ENCODE measurements at places on chromosomes 4 and X.

DNA sequence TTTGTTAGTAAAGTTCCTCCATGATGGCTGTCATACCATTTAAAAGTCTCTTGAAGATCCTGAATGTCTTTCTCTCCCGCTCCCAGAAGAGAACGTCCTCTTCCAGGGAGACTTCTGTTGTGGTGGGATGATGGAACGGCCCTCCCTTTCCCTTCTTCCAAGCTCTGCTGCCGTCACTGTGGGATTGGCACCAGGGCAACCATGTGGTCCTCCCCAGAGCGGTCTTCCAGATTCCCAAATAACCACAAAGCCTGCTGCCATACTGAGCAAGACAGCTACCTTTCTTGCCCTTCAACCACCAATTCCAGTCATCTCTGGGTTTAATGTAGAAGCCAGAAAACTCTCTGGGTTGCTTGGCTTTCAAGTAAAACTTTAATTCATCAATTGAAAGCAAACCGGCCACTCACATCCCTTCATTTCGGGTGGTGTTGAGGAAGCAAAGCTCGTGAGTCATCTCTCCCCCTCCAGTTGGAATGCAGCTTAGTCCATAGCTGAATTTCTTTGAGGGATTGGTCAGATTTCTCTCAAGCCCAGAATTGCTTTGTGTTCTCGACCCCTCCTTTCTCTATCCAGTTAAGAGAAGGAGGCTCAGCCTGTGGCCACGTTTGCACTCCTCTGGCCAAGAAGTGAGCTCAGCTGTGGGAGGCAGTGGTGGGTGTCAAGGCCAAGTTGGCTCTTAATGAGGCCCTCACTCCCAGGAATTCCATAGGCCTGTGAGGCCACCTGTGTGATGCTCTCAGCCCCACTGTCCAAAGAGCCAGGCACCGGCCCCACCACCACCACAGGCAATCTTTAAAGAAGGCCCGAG is 36.9 kb downstream of the FHDC1 start:
- no peak for DNase-seq

- no peak for DNase-seq
Observed at GRCh38 chr4:103091601-103092223, 7.9 kb downstream of the BDH2 start.

DNA sequence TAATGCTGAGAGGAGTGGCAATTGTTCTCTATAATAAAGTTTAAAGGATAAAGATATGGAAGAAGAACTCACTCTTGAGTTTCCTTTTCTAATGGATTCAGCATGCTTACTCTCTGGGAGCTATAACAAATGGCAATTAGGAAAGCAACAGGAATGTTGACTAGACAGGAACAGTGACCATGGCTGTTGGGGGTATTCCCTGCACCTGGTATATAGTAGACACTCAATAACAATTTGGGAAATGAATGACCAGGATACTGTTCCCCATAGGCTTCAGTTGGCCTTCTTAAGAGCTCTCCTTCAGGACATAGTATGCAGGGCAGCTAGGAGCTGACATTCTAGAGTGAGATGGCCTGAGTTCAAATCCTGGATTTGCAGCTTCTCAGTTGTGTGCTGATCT is 1.8 kb downstream of the LIMCH1 start:
- DNase-seq = no peak

DNA sequence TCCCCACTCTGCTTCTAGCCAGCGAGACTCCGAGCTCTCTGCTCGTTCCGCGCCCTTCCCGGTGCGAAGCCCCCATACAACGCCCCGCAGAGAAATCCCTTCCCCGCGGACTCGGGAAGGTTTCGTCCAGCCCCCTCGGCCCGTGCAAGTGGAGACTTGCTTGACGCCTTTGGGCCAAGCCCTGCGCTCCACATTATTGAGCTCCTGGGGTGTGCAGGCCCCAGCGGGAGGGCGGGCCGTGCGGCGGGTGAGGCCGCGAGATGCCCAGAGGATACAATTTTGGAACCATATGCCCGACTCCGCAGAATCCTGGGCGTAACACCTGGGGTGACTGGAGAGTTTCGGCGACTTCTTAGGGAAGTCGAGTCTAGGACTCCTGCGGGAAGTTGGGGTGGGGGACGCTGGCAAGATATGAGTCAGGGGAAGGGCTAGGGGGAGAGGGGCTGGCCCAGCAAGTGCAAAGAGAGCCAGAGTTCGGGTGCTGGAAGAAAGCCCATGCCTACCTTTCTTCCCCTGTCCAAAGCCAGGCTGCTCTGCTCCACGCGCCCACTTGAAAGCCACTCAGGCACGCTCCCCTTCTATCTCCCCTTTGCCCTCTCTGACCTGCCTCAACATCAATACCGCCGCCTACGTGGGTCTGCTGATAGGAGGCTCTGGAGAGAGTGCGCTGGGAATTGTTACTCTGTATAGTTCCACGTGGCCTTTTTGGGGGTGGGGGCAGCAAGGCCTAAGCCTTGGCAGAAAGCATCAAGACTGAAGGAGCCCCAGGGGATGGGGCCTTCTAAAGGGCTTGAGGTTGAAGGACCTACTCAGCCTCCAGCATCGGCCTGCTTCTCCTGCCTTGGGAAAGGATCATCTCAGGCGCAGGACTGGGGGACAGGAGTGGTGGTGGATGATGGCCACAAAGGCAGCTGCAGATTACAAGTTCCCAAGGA is 1.2 kb upstream of the ELF4 start:
- DNase-seq = no peak

- DNase-seq = no peak
Observed at GRCh38 chr4:185881430-185881829, 69.4 kb upstream of the SORBS2 start.

- no peak for DNase-seq
Observed at GRCh38 chrX:125398959-125399440, 79.3 kb downstream of the TEX13C start.

DNA sequence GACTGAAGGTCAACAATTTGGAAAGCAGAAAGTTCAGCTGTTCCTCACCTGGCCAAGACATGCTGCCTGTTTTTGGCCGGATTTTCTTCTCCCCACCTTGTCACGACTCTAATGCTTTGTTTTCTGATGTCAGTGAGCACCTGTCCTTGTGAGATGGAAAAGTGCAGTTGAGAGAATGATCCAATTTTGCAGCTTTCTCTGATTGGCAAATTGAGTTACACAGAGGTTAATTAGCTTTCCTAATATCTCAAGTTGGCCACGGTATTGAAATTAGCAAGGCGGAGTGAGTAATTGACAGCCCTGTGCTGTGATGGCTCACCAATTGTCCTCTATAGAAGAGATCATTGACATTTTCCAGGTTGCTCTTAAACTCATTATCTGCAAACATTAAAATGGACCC is 126.8 kb upstream of the VCX3A start:
- DNase-seq = no peak

DNA sequence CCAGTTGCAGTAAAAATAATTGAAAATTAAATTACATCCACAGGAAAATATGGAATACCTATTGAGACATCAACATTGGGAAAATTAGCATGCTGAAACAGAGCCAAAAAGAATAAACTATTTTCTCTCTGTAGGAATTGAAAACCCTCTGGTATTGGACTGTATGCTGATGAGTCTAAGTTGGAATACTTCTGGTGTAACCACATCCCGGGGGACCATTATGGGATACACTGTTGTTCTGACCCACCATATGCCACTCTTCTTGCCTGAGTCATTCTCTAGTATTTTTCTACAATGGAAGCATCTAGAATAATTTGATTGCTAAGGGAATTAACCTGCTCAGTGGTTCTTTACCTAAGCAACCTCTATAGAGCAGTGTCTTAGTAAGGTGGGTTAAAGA is 640.7 kb upstream of the AGA start:
- no peak for DNase-seq

GRCh38 chrX:97743014-97743413 is 859.3 kb downstream of the RPA4 start:
- DNase-seq = no peak

GRCh38 chrX:119655125-119655524 is 37.8 kb downstream of the SEPTIN6 start:
- DNase-seq = peak; percentile 32

- DNase-seq = no peak
Observed at GRCh38 chrX:83511208-83511607, 3.1 kb downstream of the POU3F4 start.

DNA sequence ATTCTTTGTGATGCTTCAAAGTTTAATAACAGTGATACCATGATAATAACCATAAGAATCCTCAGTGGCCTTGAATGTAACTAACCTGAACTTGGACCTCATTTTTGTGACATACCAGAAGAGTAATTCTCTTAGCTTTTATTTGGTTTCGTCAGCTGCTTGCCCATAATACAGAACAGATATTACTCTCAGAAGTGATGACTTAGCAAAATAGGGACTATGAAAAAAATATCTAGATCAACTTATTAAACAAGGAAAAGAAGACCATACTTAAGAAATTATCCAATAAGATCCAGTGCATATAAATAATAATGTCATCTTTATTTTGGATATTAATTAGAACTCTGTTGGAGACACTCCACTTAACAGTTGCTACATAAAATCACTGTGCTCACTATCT is 236.9 kb upstream of the GPC4 start:
- DNase-seq = no peak

DNA sequence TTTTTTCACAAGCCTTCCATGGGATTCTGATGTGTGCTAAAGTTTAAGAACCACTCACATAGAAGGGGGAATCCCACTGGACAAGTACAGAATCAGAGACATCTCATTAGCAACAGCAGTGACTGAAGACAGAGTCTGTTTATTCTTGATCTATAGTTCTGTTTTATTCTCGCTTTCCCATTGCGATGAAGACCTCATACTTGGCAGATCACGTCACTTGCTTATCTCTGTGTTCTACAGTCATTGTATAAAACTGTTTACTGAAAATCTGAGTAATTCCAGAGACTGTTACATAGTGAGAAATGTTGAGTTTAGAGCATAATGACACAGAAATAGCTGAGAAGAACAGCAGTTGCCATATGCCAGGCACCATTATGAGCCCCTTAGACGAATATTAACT is 185.5 kb downstream of the PTTG2 start:
- DNase-seq = no peak

DNA sequence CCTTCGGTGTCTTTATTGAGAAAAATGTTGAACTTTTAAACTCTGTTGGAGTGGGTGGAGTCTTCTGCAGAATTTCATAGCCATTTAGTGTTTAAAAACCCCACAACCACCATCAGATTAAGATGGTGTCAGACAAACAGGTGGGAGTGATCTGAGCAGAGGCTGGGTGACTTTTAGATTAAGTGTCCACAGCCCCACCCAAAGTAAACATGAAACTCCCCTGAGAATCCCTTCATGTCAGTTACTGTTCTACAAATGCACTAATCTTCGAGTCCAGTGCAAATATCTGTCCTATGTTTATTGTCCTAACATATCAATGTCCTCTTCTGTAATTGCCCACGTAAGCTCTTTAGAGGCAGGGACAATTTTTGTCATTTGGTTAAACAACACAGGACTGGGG is 175.6 kb upstream of the RBPJ start:
- no peak for DNase-seq

DNA sequence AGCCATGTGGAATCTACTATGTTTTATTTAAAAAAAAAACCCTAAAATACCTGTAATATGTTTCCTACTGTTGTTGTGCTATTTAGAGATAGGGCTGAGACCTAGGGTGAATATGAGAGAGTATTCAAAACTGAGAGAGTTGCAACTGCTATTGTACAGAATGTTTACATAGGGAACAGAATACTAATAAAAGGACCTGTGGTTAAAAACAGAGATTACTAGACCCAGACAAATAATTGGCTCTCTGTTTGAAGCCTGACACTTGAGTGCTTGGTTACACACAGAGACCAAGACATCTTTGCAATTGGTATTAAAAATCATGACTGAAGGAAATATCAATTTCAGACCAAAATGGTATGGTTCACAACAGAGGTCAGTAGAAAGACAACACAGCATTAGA is 278.9 kb upstream of the GIMD1 start:
- DNase-seq = no peak

DNA sequence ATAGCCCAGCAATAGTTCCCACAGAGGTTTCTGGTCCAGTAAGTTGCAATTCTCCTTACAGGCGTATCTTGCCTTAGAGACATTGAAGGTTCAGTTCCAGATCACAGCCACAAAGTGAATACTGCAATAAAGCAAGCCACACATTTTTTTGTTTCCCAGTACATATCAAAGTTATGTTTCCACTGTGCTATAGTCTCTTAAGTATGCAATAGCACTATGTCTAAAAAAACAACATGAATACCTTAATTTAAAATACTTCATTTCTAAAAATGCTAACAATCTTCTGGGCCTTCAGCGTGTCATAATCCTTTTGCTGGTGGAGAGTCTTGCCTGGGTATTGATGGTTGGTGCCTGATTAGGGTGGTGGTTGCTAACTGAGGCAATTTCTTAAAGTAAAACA is 659.1 kb downstream of the GRID2 start:
- no peak for DNase-seq

- no peak for DNase-seq
Observed at GRCh38 chr4:121484633-121485032, 103.8 kb upstream of the QRFPR start.

- no peak for DNase-seq
Observed at GRCh38 chr4:99612704-99613103, 38.1 kb downstream of the MTTP start.

- no peak for DNase-seq
Observed at GRCh38 chrX:69185141-69185540, 19.9 kb upstream of the PJA1 start.

DNA sequence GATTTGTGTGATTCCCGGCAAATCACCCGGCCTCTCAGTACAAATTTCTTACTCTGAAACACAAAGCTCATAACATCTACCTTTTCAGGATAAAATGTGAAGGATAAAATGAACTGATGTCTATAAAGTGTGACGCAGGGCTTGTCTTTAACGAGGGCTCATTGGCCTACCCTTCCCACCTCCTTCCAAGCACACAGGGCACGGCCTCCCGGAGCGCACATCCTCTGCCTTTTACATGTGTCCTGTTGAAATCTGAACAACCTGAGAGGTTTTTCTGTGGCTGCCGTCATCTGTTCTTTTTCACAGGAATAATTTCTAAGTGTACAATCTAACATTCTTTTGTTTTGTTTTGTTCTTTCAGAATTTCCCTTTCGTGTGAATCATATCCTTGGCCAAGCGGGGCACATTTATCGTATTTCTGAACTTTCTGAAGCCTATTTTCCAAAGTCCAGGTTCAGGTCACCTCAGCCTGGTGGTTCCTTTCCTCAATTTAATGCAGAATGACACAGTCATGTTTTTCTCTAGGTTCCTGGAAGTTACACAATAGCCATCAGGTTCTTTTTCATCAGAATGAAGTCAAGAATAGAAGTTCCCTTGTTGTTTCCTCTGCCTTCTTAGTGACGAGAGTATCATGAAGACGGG is 53.1 kb upstream of the SPRY1 start:
- no peak for DNase-seq

DNA sequence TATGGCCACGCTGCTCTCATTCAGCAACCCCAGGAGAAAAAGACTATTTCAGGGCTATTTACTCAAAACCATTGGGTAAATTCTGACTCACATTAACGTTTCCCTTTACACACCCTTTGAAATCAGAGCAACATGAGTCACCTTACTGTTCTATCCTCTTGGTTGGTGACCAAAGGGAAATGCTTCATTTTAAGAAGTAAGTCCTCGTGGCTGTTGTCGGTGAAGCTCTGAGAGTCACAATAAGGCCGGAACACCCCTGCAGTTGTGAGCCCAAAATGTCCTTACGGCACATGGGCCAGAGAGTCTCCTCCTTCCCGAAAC is 56.3 kb upstream of the SPRY1 start:
- no peak for DNase-seq
